Kidney glomerular epithelial cell (primary cell): ENCODE measurements at places on chromosomes 3 and 15.

- no peak for DNase-seq
These were observed 109.3 kb upstream of the FOXB1 start for GRCh38 chr15:59894835-59895234.

DNA sequence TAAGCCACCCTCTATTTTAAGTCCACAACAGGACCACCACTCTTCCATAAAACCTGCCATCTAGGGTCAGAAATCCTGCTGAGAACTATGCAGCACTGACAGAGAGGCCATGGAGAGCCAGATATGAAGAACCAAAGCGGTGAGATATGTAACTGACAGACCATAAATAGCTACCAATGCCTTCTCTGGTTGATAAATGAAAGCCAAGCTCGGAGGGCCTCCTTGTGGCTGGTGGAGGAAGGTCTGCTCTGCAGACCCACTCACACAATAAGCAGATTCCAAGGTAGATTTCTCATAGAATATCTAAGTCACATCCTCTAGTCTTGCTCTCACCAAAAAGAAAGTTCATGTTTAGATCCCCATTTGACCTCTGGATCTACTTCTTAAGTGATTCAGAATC is 38.9 kb downstream of the RYK start:
- peak; percentile 37 for DNase-seq

DNA sequence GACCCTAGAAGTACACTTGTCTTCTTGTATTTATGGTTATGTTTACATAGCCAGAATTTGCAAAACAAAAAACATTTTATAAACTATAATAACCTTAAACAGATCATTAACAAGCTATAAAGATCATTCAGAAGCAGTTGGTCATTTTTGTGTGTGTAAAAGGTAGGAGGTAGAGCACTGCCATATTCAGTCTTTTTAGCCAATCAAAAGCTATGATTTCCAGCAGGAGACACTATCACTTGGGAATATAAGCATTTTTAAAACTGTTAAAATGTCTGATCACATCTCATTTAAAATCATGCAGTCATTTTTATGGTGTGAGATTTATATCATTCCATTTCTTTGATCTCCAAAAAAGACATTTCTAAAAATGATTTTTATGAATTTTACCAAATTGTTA is 42.6 kb upstream of the ATP2C1 start:
- no peak for DNase-seq

GRCh38 chr3:98731720-98732285 is 31.3 kb upstream of the ST3GAL6 start:
- no peak for DNase-seq

DNA sequence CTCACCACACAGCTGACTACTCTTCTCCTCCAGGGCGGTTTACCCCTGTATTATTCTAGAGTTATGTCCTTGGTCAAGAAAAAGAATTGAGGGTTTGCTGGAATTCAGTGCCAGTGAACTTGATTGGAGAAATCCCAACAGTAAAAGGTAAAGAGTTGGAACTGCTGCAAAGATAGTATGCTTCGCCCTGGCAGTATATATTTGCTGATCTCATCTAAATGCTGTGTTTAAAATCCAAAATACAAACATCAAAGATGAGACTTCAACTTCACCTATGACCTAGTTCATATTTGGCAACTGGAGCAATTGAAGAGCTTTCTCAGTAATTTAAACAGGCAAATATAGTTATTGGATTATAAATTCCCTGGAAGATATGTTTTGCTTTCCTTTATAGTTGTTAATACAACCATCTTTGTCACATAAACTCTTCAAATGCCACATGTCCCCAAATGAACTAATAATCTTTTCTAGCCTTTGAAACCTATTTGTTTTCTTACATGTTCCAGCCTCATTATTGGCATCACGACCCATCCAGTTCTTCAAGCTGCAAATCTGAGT is 6.5 kb downstream of the KCNH8 start:
- no peak for DNase-seq

- no peak for DNase-seq
These were observed 55.5 kb downstream of the SATB1 start for GRCh38 chr3:18369551-18370185.

DNA sequence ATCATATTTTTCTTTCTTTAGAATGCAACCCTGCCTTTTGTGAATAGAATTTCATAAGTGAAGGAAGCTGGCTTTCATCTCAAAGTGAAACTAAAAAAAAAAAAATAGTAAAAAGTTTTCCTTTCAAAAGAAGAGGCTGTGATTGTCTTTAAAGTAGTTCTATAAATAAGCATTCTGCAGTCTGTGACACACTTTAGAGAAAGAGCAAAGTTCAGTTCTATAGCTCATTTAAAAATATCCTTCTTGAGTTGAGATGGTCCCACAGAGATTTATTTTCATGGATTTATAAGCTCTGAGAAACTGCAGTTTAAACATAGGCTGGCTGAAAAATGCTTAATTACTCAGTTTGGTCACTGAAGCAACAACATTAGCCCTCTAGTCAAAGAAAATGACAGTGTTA is 36.1 kb upstream of the CNTN6 start:
- no peak for DNase-seq

GRCh38 chr3:166367947-166368533 is 530.8 kb upstream of the BCHE start:
- DNase-seq: no peak

- DNase-seq: no peak
These were observed 7.2 kb upstream of the MAP4 start for GRCh38 chr3:48023377-48023776.

DNA sequence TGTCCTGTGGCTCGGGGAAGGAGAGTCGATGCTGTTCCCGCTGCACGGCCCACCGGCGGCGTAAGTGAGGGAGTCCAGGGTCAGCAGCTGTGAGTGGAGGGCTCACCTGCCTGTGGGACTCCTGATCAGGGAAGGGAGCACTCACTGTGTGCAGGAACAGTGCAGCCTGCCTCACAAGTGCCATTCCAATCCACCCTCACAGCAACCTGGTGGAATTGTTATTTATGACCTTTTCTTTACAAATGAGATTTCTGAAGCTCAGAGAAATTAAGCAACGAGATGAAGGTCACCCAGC is 9.0 kb downstream of the CHRD start:
- DNase-seq: no peak

DNA sequence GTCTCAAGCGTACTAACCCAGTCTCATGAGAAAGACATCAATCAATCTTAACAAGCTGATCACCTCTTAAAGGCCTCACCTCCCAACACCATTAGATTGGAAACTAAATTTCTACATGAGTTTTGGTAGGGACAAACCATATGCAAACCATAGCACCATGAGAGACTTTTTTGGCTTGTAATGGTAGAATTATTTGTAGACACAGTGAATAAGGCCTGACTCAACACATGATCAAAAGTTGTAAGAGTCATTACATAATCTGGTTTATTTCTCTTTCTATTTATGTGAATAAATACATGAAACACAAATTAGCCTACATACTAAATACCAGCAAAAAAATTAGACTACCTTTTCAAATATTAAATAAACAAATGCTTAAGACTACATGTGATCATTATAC is 183.3 kb upstream of the EPHA6 start:
- no peak for DNase-seq

- no peak for DNase-seq
These were observed 47.6 kb downstream of the TIPARP start for GRCh38 chr3:156721687-156722618.

GRCh38 chr15:63136742-63137141 is 15.1 kb downstream of the LACTB start:
- DNase-seq: no peak

- DNase-seq: no peak
These were observed 33.6 kb downstream of the INTS14 start for GRCh38 chr15:65577129-65577996.

- DNase-seq: peak; percentile 71
These were observed at the start of gene CPNE4 for GRCh38 chr3:132034486-132035464. Gene CPNE4, minus strand, starts transcription at chr3:132035014.

DNA sequence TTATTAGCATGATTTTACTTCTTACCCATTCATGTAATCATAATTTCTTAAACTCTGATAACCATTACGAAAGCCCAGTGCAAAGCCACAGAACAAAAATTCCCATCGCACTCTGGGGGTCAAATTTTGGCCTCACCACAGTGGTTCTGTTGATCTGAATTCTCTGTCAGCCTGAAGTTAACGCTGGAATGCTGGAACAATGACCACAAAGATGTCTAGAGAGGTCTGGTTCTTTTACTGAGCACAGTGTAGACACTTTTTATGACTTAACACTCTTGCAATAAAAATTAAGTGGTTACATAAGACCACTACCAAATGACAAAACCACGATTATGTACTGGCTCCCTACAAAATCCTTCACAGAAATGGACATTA is 94.7 kb downstream of the PDZRN3 start:
- no peak for DNase-seq

DNA sequence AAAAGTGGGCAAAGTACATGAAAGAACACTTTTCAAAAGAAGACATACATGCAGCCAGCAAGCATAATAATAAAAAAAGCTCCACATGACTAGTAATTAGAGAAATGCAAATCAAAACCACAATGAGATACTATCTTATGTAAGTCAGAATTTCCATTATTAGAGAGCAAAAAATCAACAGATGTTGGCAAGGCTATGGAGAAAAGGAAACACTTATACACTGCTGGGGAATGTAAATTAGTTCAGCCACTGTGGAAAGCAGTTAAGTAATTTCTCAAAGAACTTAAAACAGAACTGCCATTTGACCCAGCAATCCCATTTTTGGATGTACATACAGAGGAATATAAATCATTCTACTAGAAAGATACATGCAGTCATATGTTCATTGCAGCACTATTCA is 360.7 kb downstream of the NSUN3 start:
- no peak for DNase-seq

DNA sequence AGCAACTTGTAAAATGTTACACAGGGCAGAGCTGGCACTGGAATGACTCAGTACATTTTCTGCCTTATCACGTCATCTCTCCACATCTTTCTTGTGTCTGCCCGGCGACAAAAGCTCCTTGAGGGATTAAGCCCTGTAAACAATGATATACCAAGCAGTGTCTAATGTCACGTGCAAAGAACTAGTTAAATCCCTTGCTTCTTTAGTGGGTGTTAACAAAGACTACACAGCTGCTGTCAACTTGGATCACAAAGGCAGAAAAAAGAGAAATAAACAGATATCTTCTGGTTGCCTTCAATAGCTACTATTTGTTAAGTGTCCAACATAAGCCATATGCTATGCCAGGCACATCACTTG is 48.1 kb upstream of the FRMD4B start:
- DNase-seq: no peak

GRCh38 chr3:29486096-29486495 is 205.2 kb downstream of the RBMS3 start:
- peak; percentile 97 for DNase-seq

DNA sequence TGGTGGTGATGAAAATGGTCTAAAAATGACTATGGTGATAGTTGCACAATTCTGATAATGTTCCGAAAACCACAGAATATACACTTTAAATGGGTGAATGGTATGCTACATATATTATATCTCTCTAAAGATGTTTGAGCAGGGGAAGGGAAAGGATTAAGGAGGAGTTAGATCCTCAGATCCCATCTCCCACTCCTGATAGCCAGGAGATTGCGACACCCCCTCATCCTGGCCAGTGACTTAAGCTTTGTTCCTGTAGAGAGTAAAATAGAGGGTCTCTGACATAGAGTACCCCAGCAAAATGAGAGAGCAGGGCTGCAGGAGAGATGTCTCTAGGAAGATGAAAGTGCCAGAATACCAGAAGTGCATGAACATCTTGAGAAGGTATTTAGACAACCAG is 984.8 kb downstream of the FHIT start:
- no peak for DNase-seq

DNA sequence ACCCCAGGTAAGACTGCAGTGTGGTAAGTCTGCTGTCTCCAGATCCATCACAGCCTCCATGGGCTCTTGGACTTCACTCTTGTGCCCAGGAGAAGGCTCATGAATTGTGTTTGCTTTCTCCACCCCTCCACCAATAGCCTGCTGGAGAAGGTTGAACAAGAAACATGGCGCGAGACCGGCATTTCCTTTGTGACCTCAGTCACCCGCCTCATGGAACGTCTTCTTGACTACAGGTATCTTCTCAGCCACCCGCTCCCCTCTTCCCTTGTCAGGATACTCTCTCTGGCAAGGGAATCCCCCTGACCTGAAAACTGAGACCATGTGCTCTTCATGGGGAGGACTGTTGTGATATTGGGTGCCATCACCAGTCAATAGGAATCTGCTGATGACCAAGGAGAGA is 52.1 kb upstream of the MANF start:
- no peak for DNase-seq

DNA sequence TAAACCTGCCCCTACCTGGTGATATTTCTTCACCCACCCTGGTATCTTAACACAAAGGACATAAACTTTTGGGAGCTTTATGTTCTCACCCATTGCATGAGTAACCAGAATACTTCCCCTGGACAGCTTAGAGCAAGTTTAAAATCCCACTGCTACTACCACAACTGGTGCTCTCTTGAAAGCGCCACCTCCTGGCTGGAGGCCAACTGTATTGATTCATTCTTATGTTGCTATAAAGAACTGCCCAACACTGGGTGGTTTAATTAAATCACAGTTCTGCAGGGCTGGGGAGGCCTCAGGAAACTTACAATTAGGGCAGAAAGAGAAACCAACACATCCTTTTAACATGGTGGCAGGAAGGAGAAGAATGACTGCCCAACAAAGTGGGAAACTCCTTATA is 592.4 kb downstream of the EPHA3 start:
- DNase-seq: no peak

DNA sequence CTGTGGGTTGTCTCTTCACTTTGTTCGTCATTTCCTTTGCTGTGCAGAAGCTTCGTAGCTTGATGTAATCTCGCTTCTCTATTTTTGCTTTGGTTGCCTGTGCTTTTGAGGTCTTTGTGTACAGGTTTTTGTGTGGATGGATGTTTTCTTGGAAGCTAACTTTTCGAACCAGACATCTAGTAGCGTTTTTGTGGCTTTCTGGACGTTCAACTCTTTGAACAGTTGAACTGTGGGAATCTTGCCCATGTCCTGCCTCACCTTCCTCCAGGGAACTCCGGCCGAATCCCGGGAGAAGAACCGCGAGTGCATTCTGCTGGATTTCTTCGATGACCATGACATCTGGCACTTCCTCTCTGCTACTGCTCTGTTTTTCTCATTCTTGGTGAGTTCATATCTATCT is 70.6 kb downstream of the USF3 start:
- no peak for DNase-seq

DNA sequence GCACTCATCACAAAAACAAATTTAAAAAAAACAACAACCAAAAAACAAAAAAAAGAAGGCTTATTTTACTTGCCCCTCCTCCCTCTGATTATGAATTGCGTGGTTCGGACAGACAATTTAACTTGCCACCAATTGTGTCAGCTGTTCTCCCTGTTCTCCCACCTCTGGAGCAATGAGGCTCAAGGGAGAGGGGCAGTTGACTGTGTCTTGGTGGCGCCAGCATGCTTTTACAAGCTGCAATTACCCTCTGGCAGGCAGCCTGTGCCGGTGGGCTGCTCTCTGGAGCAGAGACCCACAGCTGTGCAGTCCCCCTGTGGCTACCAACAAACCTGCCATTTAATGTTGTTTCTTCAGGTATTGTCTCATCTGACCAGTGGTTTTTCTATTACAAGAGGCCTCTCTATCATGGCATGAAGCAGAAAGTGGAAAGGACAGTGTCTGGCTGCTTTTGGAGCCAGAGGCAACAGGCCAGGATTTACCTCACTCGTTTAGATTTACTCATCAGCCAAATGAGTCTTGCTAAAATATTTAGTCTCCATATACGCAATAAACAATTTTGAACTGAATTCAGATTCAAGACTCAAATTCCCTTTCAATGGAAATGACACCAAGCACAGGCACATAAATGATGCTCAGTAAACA is 192.0 kb upstream of the TPRG1 start:
- no peak for DNase-seq
